GM18507 (cell line): ENCODE measurements at places on chromosomes 2 and 18.

DNA sequence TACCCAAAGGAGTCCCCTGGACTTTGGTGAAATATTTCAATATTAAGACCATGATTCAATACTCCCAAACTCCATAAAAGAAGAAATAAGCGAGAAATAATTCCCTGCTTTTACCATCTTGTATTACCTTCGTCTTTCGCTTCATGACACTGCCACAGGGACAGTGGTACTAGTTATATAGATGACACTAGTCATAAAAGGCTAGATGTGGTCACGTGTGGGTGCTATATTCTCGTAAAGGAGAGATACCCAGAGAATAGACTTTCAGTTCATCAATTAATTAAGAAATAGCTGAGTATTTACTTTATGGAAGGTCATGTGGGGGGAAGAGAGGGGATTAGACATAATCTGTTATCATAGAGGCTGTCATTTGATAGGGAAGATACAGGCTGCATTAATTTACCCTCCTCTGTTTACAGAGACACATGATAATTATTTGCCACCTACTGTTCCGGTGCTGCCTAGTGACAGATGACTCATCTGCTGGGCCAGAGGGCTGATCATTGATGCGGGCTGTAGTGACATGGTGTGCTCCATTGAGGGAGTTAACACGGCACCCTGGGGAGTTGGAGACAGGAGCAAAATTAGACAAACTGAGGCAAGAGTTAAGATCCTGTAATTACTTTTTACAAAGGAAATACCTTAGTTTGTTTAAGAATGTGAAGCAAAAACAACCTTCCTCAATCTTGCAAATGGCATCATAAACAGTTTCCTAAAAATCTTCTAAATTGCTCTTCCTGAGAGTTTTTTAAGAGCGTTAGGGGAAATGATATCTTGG lies 78.2 kb upstream of the ITGB6 start:
- DNase-seq: no peak

- no peak for DNase-seq
Observed at GRCh38 chr18:8656232-8656631, 47.0 kb downstream of the RAB12 start.

GRCh38 chr2:64327129-64327509 lies 126.8 kb upstream of the LGALSL start:
- DNase-seq: no peak

GRCh38 chr2:155384555-155385123 lies 686.1 kb downstream of the KCNJ3 start:
- DNase-seq: no peak

DNA sequence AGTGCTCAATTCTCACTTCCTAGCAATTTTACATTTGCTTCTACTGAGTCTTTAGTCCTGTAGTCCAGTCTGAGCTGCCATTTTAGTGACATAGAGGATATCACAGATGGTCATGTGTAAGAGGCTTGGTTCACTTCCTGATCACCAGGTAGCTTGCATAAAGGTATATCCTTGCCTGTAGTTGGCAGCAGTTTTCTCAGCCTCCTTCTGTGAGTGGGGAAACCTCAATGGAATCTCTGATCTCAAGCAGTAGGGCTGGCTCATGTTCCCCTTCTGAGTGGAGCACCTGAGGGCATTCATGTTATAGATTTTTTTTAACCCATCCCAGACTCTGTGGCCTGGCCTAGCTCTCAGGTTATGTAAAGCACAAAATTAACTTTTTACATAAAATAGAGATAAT lies 278.4 kb downstream of the RDH14 start:
- DNase-seq: no peak

DNA sequence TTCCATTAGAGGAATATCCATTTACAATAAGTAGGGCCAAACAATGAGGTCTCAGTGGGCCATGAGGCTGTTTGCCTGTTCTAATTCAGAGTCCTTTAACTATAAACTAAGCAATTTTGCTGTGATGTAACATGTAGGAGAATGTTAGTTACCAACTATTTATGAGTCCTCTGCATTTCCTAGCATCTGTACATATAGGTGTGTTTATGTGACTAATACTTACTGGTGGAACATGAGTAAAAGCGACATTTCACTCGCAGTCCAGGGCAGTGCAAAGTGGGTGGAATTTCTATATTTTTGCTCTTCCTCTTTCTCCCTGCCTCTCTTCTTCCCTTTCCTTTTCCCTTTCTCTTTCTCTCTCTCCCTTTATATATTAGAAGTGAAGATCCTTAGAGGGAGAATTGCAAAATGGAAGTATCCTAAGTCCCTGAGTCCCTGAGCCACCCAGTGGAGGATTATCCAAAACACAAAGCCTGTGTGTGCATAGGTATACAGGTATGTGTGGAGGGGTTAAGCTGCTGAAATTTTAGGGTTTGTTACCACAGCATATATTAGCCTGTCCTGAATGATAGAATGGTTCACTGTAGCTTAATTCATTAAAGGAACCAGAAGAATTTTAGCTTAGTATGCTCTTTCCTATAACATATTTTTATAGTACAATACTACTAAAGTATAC lies 487.0 kb upstream of the FANCL start:
- DNase-seq: no peak

DNA sequence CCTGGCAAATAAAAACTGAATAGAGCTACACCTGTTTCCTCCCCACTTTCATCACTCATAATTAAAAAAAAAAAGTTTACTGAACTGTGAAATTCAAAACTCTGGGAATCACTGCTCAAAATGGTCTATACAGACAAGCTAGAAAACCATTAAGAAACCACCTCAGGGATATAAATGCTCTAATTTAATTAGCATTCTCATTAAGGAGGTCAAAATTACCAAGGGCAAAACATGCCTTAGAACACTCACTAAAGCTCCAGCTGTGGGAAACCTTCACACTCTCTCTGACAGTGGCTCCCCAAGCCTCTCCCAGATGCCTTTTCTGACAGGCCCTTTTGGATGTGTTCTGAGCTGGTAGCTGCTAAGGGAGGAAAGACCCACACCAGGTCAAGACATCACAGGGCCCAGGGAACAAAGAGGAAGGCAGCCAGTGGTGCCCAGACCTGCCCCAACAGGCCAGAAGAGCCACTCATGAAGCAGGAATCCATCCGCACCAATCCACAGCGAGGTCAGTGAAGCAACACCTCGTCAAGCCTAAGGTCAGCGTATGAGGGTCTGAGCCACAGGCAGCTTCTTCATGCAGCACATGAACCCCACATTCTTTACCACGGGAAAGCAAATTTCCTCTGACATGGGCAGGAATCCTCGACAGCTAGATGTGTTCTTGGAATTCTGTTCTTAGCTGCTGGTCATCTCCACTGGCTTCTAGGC lies 35.6 kb downstream of the XDH start:
- DNase-seq: no peak
